Fibroblast of skin of scalp (primary cell): ENCODE measurements at places on chromosomes 4 and X.

DNA sequence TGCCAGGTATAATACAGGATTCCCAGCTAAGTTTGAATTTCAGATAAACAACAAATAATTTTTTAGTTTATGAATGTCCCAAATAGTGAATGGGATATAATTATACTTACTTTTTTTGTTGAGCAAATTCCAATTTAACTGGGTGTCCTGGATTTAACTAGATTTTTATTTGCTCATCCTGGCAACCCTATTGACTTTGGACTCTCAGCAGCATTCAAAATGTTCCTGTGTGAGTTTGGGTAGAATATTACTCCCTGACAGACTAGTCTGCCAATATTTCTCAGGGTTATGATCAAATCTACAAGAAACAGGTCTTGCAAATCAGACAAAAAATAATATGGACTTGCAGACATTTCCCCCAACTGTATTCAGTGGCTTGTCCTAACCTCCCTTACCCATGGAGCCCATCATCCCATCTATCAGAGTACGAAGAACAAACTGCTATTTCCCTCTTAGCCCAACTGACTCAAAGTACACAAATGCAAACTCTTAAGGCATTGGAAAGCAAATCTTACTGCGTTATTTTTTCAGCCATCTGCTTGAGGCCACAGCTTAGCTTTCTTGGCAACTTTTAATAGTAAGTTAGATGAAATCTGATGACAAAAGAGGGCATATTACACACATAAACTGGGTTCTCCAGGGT is 20.7 kb downstream of the SETD7 start:
- no peak for DNase-seq

- DNase-seq, result no peak
Measured at GRCh38 chrX:136589966-136590365, 58.0 kb downstream of the VGLL1 start.

- peak; percentile 40 for DNase-seq
Measured at GRCh38 chrX:38192007-38192810, 28.5 kb downstream of the SRPX start.

DNA sequence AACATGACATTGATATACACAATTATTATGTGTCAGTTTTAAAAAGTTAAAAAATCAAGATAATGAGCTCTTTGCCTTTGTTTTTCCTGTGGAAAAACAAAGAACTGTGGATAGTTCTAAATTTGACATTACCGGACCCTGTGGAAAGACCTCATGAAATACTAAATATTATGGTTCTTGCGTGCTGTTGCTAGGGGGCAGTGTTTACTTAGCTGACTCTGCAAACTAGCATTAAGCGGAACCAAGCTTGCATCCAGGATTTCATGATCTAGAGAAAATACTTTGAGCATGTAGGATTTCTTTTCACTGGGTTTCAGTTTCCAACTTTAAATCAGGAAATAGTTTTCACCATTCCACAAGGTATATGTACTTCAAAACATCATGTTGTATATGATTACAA is 33.6 kb downstream of the CLCN4 start:
- DNase-seq, result peak; percentile 76

DNA sequence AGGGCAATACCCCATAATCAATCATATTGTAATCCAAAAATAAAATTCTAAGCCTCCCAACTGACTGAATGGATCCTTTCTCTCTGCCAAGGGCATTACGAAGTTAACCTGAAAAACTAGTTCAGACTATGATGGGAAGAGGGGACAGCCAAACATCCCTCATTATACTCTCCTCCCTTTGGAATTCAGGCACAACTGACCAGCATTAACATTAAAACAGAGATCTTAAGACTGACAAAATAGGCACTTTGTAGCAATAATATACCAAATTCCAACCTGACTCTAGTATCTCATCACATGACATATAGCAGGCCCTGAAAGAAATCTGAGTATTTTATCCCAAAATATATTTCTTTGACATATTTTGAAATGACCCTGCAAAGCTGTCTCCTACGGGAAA is 55.0 kb upstream of the SPP1 start:
- no peak for DNase-seq

- DNase-seq, result no peak
Measured at GRCh38 chr4:121219227-121219626, 55.1 kb upstream of the TNIP3 start.

DNA sequence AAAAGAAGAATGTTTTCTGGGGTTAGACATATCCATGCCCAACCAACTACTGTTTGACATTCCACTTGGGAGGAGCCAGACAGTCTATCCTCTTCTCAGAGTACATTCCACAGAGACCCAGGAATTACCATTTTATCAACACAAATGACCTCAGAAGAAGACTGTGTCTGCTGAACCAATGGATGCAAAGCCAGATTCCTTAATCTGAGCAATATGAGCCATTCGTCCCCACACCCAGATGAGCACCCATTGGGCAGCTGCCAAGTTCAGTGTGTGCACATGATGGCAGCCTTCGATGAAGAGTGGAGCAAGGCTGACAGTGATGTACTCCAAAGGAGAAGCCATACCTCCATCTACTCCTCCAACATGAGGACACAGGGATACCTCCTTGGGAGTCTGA is 111.3 kb downstream of the ZNF674 start:
- DNase-seq, result peak; percentile 58

GRCh38 chr4:156313497-156313896 is 359.8 kb upstream of the CTSO start:
- DNase-seq, result no peak

DNA sequence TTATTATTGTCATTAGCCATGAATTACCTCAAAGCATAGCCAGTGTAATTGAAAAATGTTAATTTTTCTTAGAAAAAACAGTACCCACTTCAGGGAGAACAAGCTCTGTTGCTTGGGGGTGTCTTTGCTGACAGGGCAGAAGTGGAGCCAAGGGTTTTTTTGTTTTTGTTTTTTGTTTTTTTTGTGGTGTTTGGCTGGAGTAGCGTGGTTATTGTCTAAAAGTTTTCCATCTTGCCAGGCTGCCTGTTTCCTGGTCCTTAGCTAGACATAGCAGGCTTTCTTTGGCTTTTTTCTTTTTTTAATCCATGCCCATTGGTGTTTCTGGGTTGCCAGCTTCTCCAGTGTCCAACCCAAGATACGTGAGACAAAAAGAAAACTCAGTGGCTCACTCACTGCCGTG is 61.5 kb downstream of the CASP3 start:
- no peak for DNase-seq

- DNase-seq, result peak; percentile 99
Measured at GRCh38 chr4:155906554-155907247, 3.2 kb downstream of the TDO2 start.

GRCh38 chr4:173684223-173684622 is 154.2 kb upstream of the HAND2 start:
- DNase-seq, result no peak

- DNase-seq, result no peak
Measured at GRCh38 chr4:93814722-93815121, 13.8 kb upstream of the ATOH1 start.

DNA sequence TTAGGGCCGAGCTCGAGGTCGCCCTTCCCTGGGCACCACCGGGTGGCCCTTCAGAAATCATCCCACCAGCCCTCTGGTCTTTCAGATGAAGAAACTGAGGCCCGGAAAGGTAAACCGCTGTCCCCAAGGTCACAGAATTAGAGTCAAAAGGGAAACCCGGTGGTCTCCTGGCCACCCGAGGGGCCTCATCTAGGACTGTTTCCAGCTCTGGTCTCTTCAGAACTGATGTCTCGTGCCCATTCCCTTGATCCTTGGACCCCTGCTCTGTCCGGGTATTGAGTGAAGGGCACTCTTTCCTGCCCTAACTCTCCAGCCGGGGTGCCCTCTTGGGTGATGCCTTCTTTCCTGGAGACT is 841 bp downstream of the HTRA3 start:
- DNase-seq, result no peak

DNA sequence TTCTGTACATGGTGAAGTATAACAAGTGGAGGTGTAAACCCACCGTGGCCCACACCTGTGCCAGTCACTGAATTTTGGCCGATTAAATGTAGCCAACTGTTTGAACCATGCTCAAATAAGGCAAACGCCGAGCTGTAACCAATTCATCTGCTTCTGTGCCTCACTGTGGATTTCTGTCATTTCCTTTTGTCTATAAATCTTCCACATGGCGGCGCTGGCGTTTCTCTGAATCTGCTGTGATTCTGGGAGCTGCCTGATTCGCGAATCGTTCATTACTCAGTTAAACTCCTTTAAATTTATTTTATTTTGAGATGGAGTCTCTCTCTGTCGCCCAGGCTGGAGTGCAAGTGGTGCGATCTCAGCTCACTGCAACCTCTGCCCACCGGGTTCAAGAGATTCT is 19.2 kb downstream of the SUPT20HL2 start:
- DNase-seq, result peak; percentile 26

GRCh38 chr4:39745920-39746319 is 48.0 kb downstream of the UBE2K start:
- DNase-seq, result no peak

- no peak for DNase-seq
Measured at GRCh38 chrX:41653125-41653524, 35.6 kb upstream of the GPR34 start.

DNA sequence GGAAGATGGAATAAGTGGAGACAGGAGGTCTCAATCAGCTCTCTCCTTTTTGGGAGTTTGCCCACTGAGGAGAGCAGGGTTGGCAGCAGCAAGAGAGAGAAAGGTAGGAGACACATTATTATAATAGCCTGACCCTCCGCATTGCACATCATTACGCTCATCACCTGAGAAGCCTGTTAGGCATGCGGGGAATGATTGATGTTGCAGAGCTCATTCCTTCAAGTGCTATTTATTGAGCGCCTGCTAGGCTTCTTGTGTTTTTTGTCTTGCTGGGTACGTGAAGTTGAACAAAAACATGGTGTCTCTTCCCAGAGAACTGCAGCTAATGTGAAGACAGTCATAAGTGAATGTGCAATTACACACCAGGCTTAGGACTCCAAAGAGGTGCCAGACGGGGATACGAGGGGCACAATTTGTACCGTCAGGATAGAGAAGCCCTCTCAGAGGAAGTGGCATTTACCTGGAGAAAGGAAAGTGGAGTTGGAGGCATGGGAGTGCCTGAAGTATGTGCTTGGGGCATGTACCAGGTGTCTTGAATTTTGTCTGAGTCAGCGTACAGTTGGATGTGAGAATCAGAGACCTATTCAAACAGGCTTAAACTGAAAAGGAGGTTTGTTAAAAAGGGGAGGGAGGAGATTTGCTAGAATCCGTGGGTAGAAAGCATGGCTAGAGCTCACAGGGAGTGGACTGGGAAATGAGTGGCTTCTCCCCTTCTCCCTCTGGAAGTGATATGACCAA is 90.2 kb upstream of the SOD3 start:
- no peak for DNase-seq

DNA sequence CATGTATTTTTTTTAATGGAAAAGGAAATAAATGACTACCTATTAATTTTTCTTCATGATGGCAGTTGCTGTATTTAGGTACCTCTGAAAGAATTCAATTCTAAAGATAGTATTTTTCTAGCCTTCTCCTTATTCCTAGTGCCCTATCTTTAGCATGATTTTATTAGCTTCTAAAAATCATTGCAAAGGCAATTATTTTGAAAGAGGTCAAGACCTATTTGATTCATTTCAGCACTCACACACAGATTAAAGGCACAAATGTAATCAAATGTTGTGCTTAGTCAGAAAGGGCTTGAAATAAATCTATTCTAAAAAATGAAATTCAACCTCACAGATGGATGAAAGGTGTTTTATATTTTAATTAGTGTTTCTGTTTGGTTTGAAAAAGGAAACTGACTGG is 74.8 kb upstream of the POF1B start:
- no peak for DNase-seq

DNA sequence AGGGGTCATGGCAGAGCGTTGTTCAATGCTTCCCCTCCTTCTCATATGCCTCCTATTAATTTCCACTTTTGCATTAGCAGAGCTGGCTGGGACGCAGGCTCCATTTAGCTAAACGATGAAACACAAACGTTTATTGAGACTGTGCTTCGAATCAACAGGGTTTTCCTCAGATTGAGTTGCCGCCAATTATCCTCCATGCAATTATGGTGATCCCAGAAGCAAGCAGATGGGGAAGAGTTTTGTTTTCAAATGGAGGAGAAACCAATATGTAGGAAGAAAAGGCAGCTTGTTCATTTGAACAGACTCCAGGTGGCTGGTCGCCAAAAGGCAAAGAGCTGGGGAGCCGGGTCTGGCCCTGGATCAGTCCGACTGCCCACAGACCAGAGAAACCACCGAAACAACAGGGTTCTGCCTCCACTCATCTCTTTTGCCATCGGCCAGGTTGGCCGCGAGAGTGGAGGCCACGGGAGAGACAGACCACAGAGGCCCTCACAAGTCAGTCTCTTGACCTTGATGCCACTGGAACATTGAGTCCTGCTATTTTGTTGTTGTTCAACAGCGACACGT is 184.8 kb downstream of the GBA3 start:
- no peak for DNase-seq

GRCh38 chr4:54400802-54401201 is 171.7 kb downstream of the PDGFRA start:
- peak; percentile 80 for DNase-seq

DNA sequence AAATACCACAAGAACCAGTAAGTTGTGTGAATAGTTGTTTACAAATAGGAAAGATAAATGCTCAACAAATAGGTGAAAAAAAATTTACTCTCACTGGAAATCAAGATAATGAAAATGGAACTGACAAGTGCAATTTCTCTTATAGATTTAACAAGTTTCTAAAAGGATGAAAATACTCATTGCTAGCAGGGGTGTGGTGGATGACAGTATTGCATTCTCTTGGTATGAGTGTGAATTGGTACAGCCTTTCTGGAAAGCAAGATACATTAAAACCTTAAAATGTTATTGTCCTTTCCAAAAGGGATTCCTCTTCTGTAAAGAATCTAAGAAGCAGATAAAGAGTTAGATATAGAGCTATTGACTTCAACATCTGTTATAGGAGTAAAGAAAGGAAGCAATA is 240.0 kb upstream of the RPS6KA3 start:
- no peak for DNase-seq

DNA sequence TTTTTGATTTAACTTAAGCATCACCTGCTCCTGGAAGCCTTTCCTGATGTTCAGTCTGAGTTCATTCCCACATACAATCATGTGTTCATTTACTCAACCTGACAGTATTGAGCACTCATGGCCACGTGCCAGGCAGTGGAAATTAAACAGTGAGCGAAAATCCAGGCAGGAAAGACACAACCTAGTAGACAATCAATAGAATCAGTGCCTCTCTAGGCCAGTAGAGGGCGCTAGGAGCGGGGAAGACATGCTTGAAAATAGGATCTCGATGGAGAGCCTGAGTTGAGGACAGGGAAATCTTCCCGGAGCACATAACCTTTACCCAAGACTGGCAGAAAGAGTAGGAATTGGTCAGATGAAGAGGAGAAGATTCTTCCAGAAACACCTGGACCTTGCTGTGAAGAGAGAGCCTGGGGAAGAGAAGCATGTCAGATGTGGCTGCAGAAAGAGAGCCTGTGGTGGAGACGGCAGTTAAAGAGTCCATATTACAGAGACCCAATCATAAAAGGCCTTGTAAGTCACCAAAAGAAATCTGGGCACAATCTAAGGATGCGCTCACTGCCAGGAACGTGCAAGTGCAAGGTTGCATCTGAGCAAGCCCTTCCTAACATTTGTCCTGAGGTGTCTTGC is 103.5 kb downstream of the LDB2 start:
- peak; percentile 70 for DNase-seq

DNA sequence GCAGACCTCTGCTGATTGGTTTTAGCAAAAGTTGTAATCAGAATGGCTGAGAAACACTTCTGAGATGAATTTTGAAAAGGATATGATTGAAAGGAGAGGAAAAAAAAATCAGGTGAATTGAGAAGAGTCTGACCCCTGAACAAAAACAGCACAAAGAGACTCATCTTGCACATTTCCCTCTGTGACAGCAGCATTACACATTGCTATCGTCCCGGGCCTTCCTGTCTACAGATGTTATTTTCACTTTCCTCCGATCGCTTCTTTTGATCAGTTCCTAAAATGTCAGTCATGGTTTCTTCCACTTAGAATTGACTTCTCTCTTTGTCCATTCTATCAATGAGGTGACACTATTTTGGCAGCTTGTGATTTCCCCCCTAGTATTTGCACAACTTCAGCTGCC is 262.6 kb downstream of the GPC3 start:
- DNase-seq, result no peak
